ENCODE measurements at places on chromosomes 7 and 10.
A peak's percentile ranks its signal among the peaks of the same experiment; 100 is the strongest.

GRCh38 chr7:36309301-36309700 is 80.4 kb upstream of the ANLN start:
- no peak for DNase-seq

GRCh38 chr7:139797607-139798006 is 19.8 kb upstream of the HIPK2 start:
- no peak for DNase-seq

DNA sequence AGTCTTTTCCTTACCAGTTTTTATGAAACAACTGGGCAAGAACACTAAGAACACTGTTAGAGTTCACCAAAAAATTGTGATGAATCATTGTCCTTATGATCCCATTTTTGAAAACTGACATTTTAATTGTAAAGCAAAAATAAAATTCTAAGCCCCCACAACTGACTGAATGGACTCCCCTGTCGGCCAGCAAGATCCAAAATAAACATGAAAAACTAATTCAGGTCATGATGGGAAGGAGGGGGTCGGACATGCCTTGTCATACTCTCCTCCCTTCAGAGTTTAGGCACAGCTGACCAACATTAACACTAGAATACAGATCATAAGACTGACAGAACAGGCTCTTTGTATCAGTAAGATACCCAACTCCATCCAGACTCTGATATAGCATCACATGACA is 2.0 kb upstream of the RBAK start:
- DNase-seq = no peak

DNA sequence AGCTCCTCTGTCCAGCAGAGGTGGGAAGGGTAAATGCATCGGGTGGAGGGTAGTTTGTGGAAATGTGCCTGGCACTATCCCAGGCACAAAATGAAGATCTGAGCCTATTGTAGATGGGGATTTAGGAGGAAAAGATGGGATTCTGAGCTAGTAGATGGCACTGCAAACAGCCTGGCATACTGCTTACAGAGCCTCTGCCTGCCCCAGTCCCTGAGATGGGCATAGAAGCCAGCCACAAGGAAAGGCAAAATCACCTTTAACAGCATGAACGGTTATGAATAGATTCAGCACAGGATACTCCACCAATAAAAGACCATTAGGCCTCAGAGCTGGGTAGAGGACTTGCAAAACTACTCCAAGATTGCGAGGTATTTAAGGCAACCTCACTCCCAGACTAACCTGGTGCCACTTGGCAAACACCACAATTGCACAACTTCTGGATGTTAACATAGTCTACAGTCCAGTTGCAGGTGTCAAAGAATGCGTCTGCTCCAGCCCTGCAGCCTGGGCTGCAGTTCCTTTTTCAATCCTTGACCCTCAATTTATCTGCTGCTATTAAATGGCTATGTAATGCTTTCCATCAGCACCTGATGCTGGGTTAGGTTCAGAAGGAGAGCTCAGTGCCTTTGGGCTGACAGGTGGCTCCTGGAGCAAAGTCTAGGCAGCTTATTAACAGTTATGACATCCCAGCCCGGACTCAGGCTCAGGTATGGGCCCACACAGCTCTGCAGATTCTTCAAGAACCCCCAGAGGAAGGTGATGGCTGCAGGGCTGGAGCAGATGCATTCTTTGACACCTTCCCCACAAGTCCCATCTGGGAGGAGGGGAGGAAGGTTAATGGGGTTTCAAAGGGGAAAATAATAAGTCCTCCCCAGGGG is 34.0 kb downstream of the CDHR3 start:
- DNase-seq = no peak

DNA sequence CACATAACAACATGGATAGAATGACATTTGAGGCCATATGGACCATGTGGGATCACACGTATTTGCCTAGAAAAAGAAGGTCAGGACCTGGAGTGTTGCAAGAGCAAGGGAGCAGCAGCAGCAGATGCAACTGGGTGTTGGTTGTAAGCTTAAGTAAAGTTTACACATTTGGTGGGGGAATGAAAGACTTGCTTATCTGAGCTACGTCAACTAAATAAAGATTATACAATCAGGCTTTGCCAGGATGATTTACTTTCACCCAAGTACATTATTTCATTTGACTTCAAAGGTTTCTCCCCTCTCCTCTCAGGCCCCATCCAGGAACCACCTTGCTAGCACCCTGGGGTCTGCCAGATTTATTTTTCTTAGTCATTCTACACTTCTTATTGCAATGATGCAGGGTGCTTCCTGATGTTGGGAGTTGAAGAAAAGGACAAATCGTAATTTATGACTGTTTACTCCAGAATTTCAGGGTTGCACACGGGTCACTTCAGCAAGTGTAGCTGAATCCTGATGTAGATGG is 591.9 kb upstream of the IGFBP3 start:
- no peak for DNase-seq

DNA sequence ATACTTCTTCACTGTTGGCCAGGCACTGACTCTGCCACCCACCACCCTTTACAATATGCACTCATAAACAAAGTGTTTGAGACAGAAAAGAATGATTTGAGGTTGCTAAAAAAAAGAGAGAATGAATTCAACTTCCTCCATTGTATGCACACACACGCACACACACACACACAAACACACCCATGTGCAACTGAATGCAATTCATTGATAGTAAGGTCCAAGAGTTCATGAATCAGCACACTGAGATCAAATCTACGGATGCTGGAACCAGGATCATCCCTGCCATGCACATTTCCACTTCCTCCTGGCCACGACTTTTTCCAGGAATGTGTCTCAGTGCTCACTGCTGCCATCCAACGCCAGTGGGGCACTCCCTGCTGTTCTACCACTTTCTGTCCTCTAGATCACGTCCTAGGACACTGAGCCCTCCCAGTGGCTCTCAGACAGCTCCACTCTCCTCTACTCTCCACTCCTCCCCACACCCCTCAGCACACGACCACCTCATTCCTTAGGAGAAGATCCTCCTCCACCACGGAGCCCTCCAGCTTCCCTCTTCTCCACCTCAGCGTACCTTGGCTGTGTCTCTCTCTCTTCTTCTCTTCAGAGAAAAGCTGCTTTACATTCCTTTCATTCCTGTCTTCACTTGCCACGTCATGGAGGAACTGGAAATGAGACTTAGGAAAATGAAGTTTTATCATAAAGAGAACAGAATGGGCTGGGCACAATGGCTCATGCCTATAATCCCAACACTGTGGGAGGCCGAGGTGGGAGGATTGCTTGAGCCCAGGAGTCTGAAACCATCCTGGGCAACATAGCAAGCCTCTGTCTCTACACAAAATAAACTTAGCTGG is 12.0 kb upstream of the TMEM213 start:
- DNase-seq = no peak

DNA sequence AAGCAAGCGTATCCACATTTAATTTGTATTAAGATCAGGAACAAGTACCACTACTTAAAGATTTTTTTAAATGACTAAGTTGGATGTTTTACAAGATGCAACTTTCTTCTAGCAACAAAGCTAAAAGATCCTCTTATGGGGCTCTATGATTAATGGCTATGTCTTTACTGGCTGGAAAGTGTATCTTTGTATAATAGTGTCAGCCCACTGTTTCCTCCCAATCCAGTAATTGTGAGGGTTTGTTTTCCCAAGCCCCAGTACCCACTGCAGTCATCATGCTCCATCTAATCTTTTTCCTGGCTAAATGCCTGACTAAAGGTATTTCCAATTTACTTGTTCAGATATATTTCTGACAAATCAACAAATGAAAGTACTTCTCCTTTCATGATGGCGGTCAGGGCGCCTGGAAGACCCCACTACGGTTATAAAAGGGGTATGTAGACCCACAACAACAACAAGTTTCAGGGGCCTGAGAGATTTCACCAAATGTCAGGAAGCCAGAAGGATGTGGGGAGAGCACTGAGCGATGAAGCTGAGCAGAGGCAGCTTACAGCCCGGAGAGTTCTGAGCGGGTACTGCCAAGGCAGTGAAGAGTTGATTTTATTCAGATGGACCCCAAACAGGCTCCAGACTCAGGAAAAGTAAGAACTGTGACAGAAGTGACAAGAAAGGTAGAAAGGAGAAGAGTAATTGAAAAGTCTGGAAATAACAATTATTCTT is 222.6 kb upstream of the KLF14 start:
- DNase-seq = no peak

- DNase-seq = no peak
These were observed 455.6 kb upstream of the FOXK1 start for GRCh38 chr7:4226524-4226882.

GRCh38 chr7:49001610-49002033 is 77.3 kb downstream of the CDC14C start:
- DNase-seq = no peak

DNA sequence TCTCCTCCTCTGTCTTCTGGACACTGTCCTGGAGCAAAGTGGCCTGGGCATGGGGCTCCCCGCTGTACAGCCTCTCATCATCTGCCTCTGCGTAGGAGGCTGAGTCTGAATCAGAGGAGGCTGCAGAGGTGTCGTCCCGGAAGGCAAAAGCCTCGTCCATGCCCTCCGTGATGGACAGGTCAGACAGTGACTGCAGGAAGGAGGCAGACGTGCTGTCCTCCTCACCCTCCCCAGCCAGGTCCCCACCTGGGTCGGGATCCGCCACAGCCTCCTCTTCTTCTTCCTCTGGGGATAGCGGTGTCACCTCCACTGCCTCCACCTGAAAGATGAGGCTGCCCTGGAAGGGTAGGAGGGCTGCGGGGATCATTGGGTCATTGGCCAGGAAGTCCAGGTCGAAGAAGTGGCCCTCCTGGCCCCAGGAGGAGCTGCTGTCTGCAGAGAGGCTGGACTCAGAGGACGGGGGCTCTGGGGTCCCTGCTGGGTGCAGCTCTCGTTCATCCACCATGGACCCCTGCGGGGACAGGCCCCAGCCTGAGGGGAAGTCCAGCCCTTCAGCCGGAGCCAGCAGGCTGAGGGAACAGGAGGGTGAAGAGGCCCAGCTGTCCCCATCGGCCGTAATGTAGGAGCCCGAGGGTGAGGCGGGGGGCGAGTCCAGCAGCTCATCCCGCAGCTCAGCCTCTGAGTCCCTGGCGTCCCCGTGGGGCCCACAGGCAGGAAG is 3.7 kb downstream of the NACAD start:
- no peak for DNase-seq

DNA sequence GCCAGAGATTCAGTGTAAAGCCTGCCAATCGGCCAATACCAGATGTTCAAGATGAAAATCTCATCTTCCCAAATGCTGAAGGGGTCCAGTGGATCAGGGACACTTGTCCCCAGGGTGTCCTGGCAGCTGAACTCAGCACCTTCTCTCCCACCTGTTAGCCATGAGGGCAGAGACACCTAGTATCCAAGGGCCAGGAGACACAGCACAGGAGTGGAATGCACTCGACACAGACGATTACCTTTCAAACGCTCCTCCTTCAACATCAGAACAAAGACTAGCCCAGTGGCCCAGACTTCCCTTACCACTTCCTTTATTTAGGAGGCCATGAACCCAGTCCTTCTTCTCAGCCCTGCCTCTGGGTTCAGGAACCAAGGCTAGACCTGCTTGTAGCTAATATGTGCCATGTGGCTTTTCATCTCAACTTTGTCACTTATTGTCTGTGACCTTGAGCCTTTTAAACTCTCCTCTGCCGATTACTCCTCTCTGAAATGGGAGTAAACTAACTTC is 180.3 kb upstream of the PLXNA4 start:
- no peak for DNase-seq

GRCh38 chr7:125383324-125383723 is 453.7 kb upstream of the POT1 start:
- DNase-seq = no peak

- no peak for DNase-seq
These were observed 3.4 kb downstream of the STYXL1 start for GRCh38 chr7:76044375-76044865.

- no peak for DNase-seq
These were observed 120.9 kb upstream of the TMEM106B start for GRCh38 chr7:12089951-12090756.

DNA sequence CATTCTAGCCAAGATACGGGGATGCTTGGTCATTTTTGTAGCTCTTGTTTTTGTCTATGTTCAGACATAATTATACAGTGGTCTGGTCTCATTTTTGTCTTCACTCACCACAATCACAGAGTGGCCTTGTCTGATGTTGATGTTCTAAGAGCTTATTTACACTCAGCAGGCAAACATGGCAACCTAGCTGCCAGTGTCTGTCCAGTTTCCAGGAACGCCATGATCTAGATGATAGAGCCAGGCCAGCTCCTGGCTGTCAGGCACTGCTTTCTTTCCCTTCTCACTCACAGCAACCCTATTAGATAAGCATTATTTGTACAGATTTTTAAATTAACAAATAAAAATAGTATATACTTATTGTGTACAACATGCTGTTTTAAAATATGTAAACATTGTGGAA is 98.6 kb upstream of the PHF14 start:
- no peak for DNase-seq

DNA sequence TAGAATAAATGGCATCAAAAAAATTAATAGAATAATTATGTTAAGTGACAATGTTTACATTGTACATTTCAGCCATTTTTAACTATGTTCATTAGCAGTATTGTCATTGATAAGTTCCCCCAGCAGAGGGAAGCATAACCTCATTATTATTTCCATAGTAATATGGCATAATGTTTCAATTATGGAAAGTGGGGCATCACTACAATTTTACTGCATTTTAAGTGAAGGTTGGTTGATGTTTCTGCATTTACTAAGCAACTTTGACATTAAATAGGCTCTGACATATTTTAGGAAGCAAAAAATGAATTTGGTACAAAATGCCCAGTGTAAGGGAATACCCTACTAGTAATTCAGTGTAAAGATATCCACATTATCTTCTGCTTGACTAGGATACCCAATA is 218.3 kb downstream of the SEMA3A start:
- peak; percentile 17 for DNase-seq

GRCh38 chr10:121961456-121961855 is 13.6 kb downstream of the NSMCE4A start:
- DNase-seq = no peak

DNA sequence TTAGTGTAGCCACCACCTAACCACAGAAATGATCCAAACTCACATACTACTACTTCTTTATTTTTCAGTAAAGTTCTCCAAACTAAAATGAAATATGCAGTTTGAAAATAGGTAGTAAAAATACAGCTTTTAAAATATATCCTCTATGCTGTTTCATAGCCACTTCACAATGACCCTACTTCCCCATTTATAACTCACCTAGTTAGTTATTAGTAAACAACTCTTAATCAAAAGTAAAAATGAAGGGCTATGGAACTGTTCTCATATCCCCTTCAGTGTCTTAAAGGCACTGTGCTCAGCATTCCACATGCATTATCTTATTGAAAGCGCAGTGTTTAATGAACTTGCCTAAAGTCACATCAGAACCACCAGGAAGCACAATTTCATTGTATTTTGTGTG is 43.5 kb downstream of the KMT2C start:
- no peak for DNase-seq

GRCh38 chr7:54877683-54878082 is 118.7 kb upstream of the SEC61G start:
- no peak for DNase-seq

GRCh38 chr7:96827701-96828100 is 118.1 kb upstream of the SEM1 start:
- no peak for DNase-seq

DNA sequence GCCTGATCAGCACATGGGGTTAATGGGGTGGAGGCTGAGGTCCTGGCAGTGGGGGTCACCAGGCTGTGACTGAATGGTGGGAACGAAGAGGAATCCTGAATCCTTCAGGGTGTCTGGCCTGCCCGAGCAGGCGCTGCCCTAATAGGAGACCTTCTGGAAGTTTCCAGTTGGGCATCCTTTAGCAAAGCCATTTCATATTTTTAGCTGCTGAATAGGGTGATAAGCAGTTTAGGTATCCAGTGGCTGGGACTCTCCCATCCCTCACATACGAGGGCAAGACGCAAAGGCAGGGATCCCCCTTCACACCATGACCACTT is 159.3 kb downstream of the SH3PXD2A start:
- no peak for DNase-seq
